ENCODE measurements at places on chromosomes 16 and 17.

DNA sequence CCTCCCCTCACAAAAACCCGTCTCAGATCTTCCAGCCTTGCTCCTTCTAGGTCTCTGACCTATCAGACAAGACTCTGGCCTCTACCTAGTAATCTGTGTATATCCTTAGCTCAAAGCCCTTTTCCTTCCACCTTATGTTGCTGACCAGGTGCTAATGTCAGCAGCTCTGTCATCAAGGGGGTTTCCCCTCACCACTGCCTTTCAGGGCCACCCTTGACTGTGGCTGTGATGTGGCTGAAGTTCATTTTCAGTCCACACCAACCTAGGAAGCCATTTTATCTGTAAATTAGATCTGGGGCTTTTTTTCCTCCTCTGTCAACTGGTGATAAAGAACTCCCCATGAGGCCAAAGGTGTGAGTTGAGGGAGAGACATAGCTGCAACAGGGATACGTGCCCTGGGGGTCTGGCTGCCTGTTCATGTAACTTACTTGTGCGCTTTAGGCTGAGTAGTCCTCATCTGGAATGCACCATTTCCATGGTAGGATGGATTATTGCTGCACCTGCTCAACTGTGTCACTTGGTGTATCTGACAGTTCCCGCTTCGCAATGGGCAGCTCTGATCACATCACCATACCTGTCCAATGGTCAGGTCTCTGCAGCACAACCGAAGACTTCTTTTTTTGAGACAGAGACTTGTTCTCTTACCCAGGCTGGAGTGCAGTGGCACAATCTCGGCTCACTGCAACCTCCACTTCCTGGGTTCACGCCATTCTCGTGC is 14.7 kb upstream of the RUNDC3A start:
- DNase-seq: no peak

GRCh38 chr17:18925187-18925586 is 26.8 kb upstream of the SLC5A10 start:
- no peak for DNase-seq

GRCh38 chr17:38732376-38733281 is 2.5 kb downstream of the CISD3 start:
- DNase-seq: no peak

GRCh38 chr16:87747626-87748414 is 18.0 kb downstream of the KLHDC4 start:
- no peak for DNase-seq

- no peak for DNase-seq
These were observed 65.5 kb downstream of the HS3ST2 start for GRCh38 chr16:22879466-22879865.

DNA sequence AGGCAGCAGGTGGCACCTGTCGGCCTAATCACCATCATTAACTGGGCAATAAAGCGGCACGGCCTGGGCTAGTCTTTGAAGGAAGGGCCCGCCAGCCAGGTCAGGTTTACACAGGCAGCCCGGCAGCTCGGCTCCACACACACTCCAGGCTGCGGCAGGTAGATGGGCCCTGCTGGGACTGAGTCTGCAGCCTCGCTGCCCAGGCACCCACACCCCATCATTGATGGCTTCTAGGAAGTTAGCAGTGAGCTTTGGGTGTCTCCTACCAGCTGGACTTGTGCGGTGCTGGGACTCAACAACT is 6.8 kb upstream of the FOXN1 start:
- no peak for DNase-seq
